ENCODE measurements at places on chromosomes 12 and 14. TPM values are rescaled to one million over a fixed set of nuclear protein-coding genes. Genes with fewer than 3 reads are reported as not detected.

CLEC4D gene
- not detected for total RNA-seq

WDHD1 gene
- 2.6 TPM for total RNA-seq

BLTP3B gene
- 19.4 TPM for total RNA-seq

GRCh38 chr14:23248601-23249000 is 10.9 kb downstream of the RNF212B start:
- DNase-seq = no peak

DNA sequence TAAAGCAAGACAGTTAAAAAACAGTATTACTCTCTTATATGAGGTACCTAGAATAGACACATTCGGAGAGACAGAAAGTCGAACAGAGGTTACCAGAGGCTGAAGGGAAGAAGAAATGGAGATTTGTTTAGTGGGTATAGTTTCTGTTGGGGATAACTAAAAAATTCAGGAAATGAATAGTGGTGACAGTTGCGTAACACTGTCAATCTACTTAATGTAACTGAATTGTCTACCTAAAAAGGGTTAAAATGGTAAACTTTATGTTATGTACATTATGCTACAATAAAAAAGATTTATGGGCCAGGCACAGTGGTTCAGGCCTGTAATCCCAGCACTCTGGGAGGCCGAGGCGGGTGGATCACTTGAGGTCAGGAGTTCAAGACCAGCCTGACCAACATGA is 30.6 kb upstream of the SLC6A13 start:
- DNase-seq = no peak

DNA sequence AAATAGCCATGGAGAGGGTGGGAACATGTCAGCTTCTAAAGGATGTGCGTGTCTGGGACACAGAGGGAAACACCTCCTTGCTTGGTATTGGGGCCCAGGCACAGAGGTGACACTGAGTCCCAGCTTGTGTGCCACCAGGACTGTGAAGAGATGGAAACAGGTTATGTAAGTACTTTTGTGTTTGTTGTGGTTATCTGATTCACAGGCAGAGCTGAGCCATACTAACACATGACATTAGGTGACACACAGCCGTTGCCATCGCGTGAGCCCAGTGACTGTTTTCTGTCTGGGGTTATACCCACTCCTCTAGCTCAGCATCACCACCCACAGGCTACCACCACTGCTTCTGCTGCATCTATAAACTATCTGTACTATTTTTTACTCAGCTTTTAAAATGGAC is 12.1 kb upstream of the FLVCR2 start:
- no peak for DNase-seq

GRCh38 chr14:93183596-93184317 is 940 bp downstream of the MOAP1 start:
- no peak for DNase-seq

GRCh38 chr14:74846968-74847665 is 28.8 kb downstream of the PROX2 start:
- no peak for DNase-seq

- no peak for DNase-seq
Measured at GRCh38 chr14:73995977-73996378, 23.1 kb downstream of the ENTPD5 start.

CLEC2A gene
- total RNA-seq = not detected

DNA sequence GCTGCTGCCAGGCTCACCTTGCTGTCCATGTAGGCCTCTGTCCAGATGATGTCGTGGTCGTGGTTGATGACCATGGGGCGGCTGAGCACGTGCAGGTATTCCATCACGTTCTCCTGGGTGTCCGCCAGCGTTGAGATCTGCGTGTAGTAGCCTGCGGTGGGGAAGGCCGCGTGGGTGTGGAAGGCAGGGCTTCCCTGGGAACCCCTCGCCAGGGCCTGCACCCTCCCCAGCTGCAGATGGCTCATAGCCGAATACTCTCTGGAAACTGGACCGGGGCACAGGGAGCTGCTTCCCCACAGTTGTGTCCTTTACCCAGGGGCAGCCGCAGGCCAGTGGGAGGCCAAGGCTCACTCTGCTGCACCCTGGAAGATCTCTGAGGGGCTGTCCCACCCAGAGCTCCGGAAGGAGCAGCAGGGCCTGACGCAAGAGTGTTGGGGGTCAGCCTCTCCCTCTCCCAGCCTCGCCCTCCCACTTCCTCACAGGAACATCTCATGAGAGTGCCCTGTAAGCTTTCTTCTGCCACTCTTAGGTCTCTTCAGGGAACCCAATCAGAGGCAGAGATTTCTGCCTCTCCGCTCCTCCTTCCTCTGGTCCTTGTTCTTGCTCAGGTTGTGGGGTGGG is 35.5 kb downstream of the CACNA2D4 start:
- no peak for DNase-seq

- DNase-seq = no peak
Measured at GRCh38 chr12:1844661-1845409, 24.5 kb downstream of the LRTM2 start.

DNA sequence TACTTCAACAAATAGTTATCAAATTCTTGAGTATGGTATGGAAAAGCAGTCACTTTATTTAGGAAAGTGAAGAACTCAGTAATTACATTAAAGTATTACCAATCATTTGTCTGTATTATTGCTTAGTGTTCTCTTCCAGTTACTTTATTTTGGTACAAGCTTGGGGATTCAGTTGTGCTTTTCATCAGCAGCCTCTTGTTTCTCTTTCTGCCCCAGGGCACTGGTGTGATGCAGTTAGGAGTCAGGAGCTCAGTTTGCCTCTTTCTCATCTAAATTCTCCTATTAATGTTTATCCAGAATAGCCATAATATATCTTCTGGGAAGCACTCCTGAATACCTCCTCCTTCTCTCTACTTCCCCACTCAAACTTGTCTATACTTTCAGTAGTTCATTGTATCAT is 25.7 kb downstream of the PMCH start:
- DNase-seq = no peak

DNA sequence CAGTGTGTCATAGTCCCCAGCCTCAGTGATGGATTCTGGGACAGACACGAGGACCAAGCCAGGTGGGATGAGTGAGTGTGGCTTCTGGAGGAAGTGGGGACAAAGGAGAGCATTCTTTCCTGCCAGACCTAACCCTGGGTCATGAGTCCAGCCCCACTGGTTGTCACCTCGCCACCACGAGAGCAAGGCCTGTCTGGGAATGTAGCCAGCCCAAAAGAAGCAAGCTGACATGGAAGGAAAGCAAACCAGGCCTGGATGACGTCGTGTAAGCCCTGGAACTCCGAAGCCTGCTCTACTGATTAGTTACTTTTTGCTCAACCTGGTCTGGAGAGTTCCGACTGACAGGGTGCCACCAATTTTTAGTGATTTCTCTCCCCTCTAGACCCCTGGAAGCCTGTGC is 105.9 kb downstream of the SINHCAF start:
- no peak for DNase-seq

DNA sequence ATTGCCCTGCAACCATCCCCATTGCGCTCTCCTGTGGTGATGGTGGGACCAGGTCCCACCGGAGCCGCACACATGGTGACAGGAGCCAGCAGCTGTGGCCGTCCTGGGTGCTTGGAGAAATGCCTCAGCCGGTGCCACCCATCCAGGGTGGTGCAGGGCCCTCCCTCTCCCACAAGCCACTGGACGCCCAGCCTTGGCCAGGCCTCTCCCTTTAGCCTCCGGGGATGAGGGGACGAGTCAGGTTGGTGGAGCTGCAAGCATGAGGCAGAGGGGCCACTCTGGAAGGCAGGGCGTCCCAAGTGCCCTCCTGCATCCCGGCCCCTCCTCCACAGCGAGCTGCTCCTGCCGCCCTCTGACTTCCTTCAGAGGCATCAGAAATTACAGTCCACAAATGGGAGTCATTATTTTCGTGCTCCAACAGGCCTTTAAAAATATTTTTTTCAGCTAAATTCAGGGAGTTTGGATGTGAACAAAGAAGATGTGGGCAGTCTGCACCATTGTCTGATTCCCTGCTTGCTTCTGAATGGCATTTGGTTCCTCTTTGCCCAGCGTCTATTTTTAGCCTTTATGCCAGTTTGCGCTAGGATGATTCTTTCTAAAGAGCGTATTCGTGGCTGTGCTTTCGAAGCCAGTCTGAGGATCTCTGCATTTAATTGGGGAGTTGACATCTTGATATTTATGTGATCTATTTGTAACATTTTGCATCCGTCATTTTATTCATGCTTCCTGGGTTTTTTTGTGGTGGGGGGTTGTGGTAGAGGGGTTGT is 189.4 kb downstream of the ADGRD1 start:
- DNase-seq = no peak

SOAT2 gene
- not detected for total RNA-seq

DNA sequence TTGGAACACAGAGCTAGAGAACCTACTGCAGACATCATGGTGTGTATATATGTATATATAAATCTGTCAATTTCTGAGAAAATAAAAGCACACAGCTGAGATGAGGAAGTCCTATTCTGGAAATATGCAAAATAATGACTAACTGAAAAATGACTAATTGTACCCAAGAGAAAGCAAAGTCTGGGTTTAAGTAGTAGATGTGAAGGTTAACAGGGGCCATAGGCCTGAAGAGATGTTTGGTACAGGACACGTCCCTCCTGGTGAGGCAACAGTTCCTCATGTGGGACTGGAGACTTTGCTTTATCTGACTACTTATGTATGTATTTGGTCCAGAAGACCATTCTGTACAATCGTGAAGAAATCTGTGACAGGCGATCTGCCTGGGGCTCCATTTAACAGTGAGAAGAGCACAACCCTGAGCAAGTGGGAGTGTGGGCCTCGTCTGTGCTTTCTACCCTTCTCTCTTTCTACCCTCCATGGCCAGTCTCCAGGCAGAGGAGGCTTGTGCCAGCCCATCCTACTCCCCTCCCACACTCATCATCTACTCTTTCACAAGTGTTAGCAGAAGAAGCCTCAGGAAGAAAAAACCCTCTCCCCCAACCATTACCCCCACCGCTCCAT is 67.5 kb downstream of the SLC41A2 start:
- DNase-seq = no peak

TAS2R14 gene
- total RNA-seq = 0.94 TPM

ASB2 gene
- total RNA-seq = 102 TPM

DNA sequence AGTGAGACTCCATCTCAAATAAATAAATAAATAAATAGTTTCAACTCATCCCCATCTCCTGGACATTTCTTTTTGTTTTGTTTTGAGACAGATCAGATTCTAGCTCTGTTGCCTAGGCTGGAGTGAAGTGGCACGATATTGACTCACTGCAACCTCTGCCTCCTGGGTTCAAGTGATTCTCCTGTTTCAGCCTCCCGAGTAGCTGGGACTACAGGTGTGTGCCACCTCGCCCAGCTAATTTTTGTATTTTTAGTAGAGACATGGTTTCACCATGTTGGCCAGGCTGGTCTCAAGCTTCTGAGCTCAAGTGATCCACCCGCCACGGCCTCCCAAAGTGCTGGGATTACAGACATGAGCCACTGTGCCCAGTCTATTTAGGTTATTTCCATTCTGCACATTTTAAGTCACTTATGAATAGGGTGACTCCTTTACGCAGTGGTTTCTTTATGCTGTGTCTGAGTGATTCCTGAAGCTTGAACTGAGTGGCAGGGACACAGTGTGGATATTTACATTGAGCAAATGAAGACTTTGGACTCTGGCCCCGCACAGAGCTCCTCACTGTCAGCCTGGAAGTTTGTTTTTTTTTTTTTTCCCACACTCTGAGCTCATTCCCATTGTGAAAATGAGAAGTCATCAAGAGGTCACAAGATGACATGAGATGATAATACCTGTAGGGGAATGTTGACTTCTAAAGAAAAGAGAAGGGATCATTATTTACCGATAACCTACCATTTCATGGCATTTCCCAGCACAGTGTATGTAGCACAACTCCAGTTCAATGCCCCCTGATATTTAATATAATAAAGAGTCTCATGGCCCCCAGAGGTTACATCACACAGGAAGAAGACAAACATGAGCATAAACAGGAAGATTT is 72.6 kb downstream of the TBX3 start:
- DNase-seq = no peak

ZC2HC1C gene
- total RNA-seq = 7.5 TPM

Data from left cardiac atrium (tissue), 4 donors.